ENCODE measurements at places on chromosomes 11 and 22.

DNA sequence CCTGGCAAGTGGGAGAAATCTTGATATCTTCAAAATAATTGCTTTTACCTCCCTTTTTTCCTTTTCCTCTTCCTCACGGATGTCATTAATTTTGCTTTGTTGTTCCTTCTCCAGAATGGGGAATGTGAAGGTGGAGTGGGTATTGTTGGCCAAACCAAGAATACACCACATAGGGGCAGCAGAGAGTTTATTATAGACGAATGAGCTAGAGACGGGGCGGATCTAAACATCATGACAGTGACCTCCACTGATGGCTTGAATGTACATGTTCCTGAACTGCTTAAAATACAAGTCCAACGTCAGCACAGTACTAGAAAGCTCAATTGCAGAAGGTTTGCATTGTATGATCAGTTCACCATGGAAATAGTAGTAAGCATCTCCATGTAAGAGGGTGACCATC is 122.3 kb upstream of the SNX19 start:
- DNase-seq, result no peak

DNA sequence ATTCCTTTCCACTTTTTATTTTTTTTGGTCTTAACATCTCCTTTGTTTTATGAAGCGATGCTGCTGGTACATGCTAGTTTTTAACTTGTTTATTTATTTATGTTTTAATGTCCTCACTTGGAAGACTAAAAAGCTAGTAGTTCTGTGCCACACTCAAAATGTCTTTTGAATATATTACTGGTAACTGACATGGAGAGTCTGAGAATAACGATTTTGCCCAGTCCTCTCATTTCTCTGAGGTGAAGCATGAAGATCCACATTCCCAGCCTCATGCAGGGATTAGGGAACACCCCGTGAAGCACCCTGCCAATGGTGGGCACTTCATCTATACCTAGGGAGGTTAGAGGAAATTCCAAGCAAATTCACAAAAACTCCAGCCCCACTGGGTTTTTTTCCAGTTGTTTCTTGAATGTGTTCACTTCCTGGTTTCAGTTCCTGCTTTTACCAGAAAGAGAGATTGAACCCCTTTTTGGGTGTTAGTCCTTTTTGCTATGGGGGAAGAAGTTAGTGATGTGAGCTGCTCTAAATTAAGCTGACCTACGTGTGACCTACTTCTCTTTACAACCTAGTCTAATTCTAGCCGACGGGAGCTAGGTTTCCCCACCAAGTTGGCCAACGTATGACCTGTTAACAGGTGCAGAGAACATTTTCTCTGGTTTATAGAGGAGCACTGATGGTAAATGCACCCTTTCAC is 106.1 kb downstream of the SLC1A2 start:
- DNase-seq, result no peak

- no peak for DNase-seq
These were observed 3.9 kb upstream of the SLC22A8 start for GRCh38 chr11:63019506-63019905.

DNA sequence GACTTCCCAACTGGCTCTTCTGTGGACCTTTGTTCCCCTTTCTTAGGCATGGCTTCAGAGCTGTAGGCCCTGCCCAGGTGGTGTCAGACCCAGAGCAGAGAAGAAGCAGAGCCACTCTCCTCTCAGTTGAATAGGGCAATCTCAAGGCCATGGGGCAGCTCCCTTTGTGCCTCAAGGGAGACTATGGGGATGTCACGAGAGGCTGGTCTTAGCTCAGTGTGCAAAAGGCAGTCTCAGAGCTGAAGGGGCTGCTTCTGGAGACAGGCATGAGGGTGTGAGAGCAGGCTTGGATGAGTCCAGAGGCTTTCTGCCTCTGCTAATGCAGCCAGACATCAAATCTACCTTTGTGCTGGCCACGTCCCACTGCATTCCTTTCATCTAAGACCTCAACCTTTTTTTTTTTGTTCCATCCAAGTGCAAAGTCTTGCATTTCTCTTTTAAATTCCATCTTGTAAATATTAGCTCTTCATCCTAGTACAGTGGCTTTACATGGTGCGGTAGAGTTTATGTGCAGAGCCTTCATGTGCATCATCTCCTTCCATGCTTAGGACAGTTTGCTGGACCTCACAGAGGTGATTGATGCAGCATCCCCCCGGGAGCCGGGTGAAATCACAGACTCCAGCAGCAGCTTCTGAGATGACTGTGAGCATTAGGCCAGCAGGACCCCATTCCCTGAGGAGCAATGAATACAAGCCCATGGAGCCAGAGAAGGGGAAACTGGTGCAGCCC is 34.2 kb upstream of the FCHSD2 start:
- no peak for DNase-seq

- no peak for DNase-seq
These were observed 4.7 kb upstream of the RAD9A start for GRCh38 chr11:67387069-67387468.

DNA sequence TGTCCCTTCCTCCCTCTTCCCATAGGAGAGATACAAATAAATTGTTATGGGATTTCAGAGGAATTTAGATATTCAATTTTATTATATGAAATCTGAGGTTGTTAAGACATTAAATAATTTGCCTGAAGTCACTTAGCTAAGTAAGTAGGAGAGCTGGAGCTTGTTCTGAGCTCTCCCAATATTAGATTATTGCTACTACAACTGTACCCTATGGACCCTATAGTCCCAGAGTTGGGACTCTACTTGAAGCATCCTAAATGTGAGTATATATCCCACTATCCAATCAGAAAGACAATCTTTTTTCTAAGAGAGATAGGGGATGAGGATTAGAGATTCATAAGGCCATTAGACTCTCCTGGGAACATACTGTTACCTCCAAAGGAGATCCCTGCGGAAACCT is 1130.0 kb downstream of the DLG2 start:
- DNase-seq, result no peak

DNA sequence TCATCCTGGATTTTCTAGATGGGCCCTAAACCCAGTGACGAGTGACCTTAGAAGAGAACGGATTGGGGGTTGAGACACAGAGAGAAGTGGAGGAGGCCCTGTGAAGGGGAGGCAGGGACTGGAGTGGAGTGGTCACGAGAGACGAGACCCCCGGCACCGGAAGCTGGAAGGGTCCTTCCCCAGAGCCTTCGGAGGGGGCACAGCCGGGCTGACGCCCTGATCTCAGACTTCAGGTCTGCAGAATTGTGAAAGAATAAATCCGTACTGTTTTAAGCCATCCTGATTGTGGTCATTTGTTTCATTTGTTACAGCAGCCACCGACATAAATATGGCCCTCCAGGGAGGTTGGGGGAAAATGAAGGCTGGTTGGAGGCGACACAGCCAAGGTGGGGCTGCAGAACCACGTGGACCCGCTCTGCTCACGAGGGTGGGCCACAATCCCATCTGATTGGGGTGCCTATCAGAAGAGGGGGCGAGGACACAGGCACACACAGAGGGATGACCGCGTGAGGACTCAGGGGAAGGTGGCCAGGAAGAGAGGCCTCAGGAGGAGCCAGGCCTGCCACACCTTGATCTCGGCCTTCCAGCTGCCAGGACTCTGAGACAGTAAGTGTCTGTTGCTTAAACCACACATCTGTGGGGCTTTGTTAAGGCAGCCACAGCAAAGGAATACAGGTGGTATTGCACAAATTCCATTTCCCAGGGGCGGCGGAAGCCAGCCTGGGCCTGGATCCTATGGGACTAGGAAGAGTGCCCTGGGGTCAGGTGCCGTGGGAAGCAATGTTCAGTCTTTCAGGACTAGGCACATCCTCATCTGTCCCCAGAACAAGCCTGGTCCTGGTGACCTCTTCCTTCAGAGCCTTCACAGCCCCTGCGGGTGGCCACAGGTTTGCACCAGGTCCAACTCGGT is 73.3 kb upstream of the SHANK2 start:
- no peak for DNase-seq

DNA sequence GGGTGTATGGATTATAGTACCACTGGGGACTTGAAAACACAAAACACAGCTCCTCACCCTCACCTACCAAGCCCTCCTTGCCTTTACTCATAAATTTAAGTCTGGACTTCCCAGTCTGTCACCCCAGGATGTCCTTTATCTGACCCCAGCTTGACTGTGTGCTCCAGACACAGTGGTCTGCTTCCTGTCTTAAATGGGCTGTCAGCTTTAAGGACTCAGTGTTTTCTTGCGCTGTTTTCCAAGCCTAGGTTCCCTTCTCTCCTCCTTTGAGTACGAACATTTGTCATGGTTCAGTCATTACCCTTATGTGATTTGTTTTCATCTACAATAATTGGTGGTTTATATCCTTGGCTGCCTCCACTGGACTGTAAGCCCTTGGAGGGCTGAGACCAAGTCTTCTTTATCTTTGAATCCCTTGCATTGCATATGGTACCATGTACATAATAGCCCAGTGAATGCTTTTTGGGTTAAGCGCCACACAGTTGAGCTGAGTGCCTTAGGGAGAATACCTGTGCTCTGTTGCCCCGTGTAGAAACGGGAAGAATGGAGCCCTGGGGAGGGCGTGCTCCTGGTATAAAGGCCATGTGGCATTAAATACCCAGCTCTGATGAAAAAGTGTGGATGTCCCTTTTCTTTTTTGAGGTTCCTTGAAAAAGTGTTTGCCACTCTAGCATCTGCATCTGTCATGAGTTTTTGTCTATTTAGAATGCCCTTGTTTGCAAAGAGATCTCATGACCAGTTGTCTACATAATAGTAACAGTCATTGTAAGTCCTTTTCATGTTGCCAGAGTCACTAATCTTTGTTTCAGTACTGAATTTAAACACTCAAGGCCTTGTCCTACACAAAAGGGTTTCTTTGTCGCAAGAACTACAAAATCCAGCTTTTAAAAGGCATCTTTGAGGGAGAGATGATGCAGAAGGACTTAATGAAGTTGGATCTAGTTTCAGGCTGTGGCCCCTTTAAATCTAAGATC is 14.0 kb downstream of the PANX1 start:
- no peak for DNase-seq

DNA sequence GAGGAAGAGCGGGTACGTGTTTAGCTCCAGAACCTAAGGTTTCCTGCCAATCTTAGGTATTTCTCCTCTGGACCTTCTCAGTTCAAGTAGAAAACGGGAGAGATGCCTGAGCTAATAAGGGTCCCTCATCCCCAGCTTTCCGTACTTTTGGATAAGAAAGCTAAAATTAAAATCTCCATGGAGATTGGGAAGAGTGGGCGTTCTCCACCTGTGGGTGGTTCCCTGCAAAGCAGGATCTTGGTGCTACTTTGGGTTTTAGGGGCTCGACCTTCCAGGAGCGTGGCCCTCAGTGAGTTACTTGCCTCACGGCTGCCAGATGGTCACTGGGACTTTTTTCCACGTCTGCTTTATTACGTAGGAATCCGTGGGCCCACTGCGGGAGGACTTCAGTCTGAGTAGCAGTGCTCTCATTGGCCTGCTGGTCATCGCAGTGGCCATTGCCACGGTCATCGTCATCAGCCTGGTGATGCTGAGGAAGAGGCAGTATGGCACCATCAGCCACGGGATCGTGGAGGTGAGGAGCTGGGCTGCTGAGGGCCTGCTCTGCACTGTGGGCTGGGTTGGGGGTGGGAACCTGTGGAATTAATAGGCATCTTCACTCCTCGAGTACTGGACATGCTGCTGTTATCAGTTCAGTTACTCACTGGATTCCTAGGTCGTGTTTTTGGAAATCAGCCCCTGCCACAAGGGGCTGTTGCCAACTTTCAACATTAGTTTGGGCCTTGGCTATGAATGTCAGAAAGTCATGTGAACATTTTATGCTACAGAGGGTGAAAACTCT is 17.8 kb upstream of the ST14 start:
- no peak for DNase-seq

GRCh38 chr11:90100431-90100830 is 14.7 kb downstream of the UBTFL1 start:
- no peak for DNase-seq

DNA sequence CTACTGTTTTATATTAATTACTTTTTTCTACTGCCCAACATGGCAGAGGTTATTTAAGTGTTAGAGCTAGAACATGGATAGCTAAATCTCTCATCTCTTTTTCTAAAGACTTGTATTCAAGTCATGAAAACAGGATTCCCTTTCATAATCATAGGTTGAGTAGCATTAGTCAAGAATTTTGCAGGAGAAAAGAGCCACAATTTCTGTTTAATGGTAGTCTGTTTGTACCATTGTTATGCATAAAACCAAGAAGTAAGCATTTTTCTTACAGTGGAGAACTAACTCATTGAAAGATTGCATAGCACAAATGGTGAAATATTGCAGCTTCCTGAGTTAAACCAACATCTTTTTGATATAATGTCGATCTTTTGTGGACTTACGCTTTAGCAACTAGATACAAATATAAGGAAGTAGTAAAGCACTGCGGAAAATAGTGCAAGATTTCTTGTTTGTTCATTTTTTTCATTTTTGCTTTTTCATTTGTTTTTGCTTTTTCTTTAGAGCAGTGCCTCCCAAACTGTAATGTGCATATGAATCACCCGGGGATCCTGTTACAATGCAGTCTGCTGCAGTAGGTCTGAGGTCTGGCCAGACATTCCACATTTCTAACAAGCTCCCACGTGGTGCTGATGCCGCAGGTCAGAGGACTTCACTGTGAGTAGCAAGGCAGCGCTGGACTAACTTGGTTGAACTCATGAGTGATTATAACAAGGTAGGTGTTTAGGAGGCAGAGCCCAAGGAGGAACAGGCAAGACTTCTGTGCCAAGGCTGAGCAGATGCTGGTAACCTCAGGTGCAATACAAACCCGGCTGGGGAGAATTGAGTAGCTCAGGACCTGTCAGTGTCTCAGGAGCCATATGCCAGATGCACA is 4.6 kb downstream of the ETS1 start:
- DNase-seq, result no peak

DNA sequence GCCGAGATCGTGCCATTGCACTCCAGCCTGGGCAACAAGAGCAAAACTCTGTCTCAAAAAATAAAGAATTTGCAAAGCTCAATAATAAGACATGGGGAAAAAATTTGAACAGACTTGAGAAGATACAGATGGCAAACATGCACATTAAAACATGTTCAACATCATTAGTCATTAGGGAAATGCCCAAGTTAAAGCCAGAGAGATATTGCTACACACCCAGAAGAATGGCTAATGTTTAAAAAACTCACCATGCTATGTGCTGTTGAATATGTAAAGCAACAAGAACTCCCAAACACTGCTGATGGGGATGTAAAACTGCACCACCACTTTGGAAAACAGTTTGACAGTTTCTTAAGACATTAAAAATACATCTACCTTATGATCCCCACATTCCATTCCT is 12.6 kb downstream of the LRRC75B start:
- no peak for DNase-seq

- no peak for DNase-seq
These were observed 62.4 kb upstream of the BMAL1 start for GRCh38 chr11:13215149-13215548.
